CD4-positive, alpha-beta T cell (primary cell): ENCODE measurements at places on chromosomes 2 and 18.
A peak's percentile ranks its signal among the peaks of the same experiment; 100 is the strongest.

GRCh38 chr18:8358033-8358765 lies 251.0 kb upstream of the RAB12 start:
- DNase-seq = no peak

DNA sequence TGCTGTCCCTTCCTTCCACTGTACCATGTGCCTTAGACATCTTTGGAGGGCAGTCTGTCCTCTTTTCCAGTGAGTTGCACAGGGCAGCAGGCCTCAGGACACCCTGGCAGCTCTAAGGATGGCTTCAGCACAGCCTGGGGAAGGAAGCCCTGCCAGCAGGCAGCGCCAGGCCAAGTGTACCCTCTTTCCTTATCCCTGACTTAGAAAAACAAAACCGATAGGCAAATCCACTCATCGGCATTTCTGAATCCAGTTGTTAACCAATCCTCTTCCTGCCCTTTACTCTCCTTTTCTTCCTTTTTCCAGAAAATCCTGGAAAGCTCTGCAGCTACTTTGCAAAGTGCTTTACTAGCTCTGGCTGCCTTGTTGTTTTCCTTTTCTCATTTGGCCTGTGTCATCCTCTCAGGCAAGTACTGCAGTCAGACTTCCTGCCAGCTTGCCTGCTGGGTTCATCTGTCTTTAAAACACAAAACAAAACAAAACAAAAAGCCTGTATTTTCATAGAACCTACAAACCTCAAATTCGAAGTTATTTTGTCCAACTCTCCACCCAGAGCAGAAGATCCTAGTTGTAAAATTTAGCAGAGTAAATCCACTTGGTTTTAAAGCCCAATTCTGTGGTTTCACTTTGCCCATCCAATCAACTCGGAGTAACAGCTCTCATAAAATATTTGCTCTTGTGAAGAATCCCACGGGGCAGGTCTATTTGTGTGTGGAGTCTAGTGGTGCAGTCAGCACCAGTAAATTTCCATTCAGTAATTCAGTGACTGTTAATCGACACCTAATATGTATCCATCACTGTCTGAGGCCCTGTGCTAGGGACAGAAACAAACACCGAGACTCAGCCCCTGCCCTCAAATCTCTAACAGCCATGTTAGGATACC lies 45.2 kb downstream of the PCBP1 start:
- peak; percentile 35 for DNase-seq

GRCh38 chr2:238841542-238842164 lies 6.2 kb upstream of the TWIST2 start:
- DNase-seq = no peak

GRCh38 chr2:200352636-200353035 lies 46.1 kb downstream of the SPATS2L start:
- DNase-seq = no peak

DNA sequence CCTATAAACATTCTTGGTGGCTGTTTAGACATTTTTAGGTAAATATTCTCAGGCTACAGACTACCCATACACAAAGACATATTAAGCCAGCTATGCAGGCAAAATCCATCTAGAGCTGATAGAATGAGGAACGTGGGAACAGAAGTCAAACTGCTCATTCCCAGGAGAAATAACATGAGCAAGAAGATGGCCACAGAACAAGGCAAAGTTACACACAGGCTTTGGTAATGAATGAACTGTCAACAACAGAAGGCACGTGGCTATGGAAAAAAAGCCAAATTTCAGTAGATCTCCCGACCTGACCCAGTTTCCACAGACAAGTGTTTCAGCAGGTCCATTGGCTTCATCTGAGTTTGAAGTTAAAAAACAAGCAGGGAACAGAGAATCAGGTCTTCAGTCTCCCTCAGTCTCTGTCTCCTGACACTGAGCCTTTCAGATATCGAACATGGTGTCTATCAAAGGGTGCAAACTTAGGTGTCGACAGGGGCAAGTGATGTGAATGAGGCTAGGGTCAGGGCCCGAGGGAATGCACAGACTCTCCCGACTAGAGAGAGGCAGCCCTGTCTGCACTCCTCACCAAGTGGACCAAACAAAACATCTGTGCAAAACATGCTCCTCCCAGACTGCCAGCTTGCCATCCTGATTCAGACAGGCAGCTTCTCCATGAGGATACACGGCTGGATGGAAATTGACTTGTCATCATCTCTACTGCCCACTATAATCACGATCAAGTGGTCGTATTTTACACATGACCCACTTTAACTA lies 25.9 kb downstream of the SIGLEC15 start:
- no peak for DNase-seq

GRCh38 chr2:99806758-99807157 lies 316.9 kb upstream of the REV1 start:
- DNase-seq = no peak

DNA sequence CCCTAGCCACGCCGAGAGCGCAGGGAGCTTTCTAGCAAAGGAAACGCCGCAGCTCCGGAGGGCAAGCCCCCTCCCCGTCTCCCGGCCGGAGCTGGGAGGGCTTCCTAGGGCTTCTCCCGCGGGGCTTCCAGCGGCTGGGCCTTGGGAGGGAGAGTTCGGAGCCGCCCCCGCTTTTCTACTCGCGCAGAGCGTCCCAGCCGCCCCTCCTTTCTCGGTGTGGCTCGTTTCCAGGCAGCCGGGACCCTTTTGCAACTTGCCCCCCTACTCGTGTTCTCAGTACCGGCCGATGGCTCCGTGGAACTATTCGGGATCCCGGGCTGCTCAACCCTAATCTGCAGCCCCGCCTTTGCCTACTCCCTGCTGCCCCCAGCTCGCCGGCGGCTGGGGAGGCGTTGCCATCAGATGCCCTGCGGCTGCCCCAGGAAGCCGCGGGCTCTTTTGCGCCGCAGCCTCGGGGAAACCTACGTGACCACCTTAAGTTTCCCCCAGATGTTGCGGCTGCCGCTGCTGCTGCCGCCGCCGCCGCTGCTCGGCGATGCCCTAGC lies 1.5 kb upstream of the NR4A2 start:
- DNase-seq = peak; percentile 61

- no peak for DNase-seq
Observed at GRCh38 chr18:79917853-79918614, 33.4 kb downstream of the SLC66A2 start.

DNA sequence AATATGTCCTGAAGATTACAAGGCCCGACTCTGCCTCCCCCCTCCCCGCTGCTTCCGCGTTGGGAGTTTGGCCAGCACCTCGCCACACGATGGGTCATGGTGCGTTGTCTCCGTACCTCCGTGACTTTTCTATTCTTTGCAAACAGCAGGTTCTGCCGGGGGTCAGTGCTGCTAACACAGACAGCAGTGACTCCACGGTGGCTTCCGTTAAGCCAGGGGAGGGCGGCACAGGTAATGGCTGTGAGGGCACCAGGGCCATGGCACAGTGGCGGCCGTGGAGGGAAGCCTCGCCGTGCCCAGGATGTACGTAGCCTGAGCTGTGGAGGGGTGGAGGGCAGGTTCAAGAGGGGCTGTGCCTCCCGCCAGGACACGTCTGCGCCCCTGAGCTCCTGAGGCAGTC lies 115.5 kb downstream of the NFATC1 start:
- DNase-seq = no peak

GRCh38 chr2:74439803-74440377 lies 1.8 kb downstream of the RTKN start:
- no peak for DNase-seq

DNA sequence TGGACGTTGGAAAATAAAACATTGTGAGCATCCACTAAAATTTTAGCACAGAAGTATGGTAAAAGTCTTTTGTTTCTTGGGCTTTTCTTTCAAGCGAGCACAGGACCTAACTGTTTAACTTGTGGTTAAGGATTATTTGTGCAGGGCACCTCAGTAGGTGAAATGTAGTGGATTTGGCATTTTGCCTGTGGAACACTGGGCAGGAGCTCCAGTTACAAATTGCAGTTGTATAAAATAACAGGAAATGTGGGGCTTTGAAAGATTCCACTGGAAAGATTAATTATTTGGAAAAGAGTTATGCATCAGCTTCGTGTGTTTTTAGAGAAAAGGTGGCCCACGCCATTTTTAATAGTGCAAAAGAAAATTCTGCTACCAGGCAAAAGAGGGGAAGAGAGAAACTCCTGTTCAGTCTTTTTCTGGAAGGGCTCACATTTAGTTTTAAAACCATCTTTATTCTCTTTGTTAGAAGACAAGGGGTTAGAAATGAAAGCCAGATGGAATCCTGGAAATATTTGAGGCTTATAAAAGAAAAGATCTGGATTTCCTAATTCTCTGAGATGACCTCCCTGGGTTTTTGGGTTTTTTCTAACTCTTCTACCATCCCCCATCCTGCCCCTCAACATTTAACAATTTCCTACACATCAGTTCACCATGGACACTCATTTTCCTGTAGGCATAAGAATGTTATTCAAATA lies 144.3 kb upstream of the SERTAD2 start:
- no peak for DNase-seq

GRCh38 chr2:240989451-240990265 lies 8.8 kb upstream of the SNED1 start:
- DNase-seq = no peak

DNA sequence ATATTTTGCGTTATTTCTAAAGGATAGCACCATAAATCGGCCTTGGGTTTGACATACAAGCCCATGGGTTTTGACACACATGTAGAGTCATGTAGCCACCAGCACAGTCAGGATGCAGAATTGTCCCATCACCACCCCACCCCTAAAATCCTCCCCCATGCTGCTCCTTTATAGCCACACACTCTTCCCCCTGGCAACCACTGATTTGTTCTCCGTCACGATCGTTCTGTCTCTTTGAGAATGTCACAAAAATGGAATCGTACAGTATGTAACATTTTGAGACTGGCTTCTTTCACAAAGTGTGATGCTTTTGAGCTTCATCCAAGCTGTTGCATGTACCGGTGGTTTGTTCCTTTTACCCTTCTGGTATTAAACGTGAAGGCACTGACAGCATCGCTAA lies 39.1 kb downstream of the CRACDL start:
- no peak for DNase-seq
